ENCODE measurements at places on chromosomes 5 and 9.

DNA sequence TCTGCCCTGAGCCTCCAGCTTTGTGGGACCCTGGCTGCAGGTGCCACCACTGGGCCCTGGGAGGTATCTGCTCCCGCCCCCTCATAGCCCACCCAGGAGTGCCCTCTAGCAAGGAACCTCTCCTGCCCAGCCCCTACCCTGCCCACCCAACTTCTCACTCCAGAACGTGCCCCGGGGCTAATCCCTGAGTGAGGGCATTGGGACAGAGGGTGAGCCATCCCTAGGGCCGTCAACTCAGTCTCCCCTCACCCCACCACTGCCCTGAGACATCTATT, 2.7 kb upstream of the RASGEF1C start:
- DNase-seq: no peak

DNA sequence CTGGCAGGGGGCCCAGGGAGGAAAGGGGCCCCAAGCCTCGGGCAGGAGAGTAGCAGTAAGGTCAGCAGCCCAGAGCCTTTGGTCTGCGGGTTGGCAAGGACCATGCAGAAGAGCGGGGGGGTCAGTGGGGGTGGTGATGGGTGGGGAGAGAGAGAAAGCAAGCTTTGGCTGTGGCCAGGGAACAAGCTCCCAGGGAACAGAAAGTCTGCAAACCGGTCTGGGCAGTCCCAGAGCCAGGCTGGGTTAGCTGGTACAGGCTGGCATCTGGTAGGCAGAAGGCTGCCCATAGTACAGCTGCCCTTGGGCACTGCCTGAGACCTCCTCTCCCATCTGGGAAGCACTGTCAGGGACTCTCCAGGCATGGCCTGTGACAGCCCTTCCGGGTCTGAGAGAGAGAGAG, 10.5 kb upstream of the EPB41L4B start:
- DNase-seq: no peak

DNA sequence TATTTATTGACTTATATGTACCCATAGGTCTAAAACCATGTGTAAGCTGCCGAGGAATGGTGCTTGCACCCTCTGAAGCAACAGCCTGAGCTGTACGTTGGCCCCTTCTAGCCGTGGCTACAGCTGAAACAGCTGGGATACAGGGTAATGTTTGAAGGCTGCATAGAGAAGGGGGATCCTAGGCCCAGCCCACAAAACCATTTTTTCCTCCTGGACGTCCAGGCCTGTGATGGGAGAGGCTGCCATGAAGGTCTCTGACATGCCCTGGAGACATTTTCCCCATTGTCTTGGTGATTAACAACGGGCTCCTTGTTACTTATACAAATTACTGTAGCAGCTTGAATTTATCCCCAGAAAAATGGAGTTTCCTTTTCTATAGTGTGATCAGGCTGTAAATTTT, 244.7 kb downstream of the COMMD10 start:
- DNase-seq: no peak

DNA sequence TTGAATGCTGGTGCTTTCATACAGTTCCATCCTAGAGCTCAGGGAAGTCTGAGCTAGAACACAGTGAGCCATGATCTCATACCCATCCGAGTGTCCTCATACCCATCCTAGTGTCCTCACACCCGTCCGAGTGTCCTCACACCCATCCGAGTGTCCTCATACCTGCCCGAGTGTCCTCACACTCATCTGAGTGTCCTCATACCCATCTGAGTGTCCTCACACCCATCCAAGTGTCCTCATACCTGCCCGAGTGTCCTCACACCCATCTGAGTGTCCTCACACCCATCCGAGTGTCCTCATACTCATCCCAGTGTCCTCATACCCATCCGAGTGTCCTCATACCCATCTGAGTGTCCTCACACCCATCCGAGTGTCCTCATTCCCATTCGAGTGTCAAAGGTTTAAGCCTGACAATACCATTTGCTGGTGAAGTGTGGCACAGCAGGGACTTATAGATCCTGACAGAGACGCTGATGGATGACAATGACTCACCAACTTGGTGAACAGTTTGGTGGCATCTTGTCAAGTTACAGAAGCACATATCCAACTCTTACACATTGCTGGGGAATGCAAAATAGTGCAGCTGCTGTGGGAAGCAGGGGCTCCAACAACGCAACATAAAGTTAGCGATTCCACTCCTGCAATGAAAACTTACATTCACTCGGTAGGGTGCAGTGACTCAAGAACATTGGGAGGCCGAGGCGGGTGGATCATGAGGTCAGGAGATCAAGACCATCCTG, 77.0 kb upstream of the COL5A1 start:
- DNase-seq: peak; percentile 97

DNA sequence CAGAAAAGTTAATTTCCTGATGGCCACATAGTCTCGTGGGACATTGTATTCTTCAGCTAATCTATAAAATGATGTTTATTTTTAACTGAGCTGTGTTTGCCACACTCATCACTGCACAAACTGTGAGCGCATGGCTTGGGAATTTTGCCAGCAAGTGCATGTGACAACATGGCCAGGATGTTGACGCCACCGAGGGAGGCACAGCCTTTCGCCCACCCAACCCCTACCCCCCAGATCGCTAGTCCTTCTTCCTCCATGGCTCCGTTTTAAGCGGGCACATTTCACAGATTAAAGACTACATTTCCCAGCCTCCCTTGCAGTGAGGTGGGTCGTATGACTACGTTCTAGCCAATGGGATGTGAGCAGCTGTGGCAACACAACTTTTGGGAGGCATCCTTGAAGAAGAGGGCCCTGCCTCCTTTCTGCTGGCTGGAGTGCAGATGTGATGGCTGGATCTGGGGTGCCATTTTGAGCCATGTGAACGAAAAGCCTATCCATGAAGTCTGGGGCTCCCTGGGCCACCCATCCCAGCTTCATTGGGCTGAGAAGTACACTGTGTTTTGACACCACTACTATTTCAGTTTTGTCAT, 7.9 kb downstream of the NRARP start:
- DNase-seq: peak; percentile 26

GRCh38 chr9:95229230-95229915, 88.1 kb downstream of the FANCC start:
- DNase-seq: no peak
